CD8-positive, alpha-beta T cell (primary cell): ENCODE measurements at places on chromosomes 16 and 17.

- no peak for DNase-seq
Observed at GRCh38 chr16:35146723-35147458, 1687.5 kb downstream of the TP53TG3F start.

GRCh38 chr17:50642071-50642721 lies 7.5 kb downstream of the ABCC3 start:
- DNase-seq, result no peak

- no peak for DNase-seq
Observed at GRCh38 chr16:87086156-87086555, 231.0 kb downstream of the C16orf95 start.

DNA sequence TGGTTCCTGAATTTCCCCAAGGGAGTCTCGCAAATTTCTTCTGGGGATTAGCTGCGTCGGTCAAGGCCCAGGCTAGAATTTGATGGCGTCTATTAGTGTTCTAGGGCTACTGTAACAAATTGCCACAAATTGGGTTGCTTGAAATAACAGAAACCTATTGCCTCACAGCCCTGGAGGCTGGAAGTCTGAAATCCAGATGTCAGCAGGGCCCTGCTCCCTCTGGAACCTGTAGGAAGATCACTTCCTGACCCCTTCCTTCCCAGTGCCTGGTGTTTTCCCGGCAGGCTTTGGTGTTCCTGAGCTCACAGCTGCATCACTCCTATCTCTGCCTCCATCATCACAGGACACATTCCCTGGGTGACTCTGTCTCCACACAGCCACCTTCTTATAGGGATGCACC lies 24.4 kb downstream of the DHRS7C start:
- no peak for DNase-seq

DNA sequence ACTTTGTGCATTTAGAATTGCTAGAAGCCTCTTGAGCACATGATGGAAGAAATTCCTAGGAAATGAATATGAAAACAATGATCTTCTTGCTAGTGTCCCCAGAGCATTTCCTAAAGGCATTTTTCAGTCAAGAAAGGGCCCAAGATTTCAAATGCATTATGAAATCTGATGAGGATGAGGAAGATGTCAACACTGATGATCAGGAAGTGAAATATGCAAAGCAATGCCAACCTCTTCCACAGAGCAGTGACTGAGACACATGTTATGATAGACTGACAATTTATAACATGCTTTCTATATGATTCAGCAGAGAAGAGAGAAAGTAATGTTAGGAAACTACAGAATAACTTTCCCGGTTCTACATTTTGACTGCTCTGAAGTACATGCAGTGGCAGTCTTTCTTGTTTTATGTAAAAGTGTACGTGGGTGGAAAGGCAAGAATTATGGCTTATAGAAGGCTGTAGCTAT lies 859.1 kb upstream of the GOT2 start:
- DNase-seq, result no peak

DNA sequence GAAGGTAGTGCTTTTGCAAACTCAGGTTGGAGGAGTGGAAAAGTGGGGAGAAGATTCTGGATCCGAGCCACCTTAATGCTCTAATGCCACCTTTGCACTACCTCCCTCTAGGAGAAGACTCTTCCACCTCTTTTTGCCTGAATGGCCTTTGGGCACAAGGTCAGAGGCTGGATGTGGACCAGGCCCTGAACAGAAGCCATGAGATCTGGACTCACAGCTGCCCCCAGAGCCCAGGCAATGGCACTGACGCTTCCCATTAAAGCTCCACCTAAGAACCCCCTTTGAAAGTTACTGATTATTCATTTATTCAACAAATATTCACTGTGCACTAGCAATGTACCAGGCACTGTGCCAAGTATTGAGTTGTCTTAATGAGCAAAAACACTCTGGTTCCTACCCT lies 3.2 kb downstream of the SHBG start:
- DNase-seq, result no peak

DNA sequence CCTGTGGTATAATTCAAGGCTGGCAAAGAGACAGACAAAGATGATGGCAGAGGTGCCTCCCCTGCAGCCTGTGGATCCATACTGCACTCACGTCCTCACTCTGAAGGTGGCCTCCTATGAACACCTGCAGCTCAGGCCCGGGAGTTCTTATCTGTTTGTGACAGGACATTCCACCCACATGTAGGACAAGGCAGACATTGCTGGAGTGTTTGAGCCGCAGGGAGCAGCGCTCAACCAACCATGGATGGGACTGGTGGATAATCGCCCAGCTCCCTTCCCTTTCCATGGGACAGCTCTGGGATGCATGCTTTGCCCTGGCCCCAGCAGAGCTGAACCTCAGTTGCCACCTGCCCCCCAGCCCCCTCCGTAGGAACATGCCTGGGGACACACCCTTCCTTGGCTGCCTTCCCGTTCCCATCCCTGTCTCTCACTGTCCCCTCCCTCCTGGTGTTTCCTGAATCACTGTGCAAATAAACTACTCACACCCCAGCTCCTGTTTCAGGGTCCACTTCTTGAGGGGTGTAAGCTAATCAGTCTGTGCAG lies 22.2 kb downstream of the ITPRIPL2 start:
- no peak for DNase-seq

GRCh38 chr17:7239091-7240027 lies at the start of gene PHF23:
Gene PHF23 (minus strand): TSS chr17:7239457. CDS start chr17:7239279, 178 bp downstream.
- peak; percentile 95 for DNase-seq

GRCh38 chr17:78954684-78955083 lies 25.0 kb downstream of the LGALS3BP start:
- no peak for DNase-seq

- DNase-seq, result no peak
Observed at GRCh38 chr17:40301315-40301714, 7.7 kb upstream of the RARA start.

DNA sequence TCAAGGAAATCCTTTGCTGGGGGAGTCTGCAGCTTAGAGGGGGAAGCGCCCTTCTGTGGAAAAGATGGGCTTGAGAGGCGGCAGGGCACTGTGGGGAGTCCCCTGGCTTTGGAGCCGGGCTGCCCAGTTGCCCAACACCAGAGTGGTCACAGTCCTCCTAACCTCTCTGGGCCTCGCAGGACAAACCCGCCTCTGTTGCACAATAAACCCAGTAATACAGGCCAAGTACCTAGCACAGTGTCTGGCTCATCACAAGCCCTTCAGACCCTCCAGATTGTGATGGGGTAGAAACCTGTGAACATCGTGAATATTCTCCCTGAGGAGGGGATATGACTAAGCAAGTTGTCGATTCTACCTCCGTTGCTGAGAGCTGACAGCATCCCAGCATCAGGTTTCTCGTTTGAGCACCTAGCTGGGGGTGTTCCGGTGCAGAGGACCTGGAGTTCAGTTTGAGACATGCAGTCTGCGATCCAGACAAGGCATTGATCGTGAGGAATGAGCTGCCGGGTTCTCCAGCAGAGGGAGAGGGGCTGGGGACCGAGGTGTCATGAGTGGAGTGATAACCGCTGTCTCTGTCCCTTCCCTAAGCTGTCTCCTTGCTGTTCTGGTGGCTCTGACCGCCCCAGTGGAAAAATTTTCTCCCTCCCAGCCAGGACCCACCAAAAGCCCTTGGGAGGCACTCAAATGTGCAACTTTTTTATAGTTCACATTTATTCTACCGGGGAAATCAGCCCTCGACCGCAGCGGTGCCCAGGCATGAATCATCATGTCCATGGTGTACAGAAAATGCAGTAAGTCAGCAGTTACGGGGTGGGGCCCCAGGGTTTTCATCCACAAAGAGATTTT lies 161.9 kb downstream of the WSCD1 start:
- DNase-seq, result no peak

GRCh38 chr16:1089822-1090619 lies 6.0 kb downstream of the C1QTNF8 start:
- no peak for DNase-seq

GRCh38 chr17:51425773-51426172 lies 165.4 kb downstream of the UTP18 start:
- no peak for DNase-seq
